ENCODE measurements at places on chromosomes 4 and X. TPM values are rescaled to one million over a fixed set of nuclear protein-coding genes. Genes with fewer than 3 reads are reported as not detected.
A peak's percentile ranks its signal among the peaks of the same experiment; 100 is the strongest.

DNA sequence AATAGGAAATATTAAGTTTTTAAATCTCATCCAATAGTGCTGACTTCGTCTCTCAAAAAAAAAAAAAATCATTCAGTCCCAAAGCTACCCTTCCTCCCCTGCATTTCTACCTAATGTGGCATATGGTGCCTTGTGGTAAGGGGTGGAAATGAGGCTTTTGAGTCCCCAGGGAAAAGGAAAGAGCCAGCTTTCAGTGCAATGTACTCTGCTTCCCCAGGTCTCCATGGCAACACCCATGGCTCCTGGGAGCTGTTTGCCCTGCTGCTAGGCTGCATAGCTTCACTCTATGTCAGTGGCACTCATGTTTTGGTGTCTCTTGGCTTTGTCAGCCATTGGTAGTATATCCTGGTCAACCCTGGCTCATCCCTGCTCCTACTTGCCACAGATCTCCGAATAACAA, 175.9 kb downstream of the SLC39A8 start:
- H3K4me1 ChIP-seq = no peaks in the 10 kb centered on the region
- H3K27ac ChIP-seq = no peak overlapping the region

Gene MAOA
- total RNA-seq = 13.6 TPM

- H3K36me3 ChIP-seq = no peaks in the 10 kb centered on the region
- no peaks in the 10 kb centered on the region for H3K4me1 ChIP-seq
- no peak overlapping the region for H3K27ac ChIP-seq
- H3K27me3 ChIP-seq = no peaks in the 10 kb centered on the region
Measured at GRCh38 chrX:51395810-51396728, 63.4 kb downstream of the NUDT10 start.

- no peak overlapping the region for H3K4me3 ChIP-seq
- H3K27me3 ChIP-seq = no peaks in the 10 kb centered on the region
- no peaks in the 10 kb centered on the region for H3K36me3 ChIP-seq
- no peak for DNase-seq
- no peaks in the 10 kb centered on the region for H3K4me1 ChIP-seq
Measured at GRCh38 chr4:40782876-40783275, 33.1 kb downstream of the NSUN7 start.

- H3K4me3 ChIP-seq = no peak overlapping the region
- H3K27me3 ChIP-seq = no peaks in the 10 kb centered on the region
- H3K36me3 ChIP-seq = no peaks in the 10 kb centered on the region
- H3K27ac ChIP-seq = no peak overlapping the region
- no peak for DNase-seq
Measured at GRCh38 chr4:40305328-40306170, 29.6 kb upstream of the CHRNA9 start.

DNA sequence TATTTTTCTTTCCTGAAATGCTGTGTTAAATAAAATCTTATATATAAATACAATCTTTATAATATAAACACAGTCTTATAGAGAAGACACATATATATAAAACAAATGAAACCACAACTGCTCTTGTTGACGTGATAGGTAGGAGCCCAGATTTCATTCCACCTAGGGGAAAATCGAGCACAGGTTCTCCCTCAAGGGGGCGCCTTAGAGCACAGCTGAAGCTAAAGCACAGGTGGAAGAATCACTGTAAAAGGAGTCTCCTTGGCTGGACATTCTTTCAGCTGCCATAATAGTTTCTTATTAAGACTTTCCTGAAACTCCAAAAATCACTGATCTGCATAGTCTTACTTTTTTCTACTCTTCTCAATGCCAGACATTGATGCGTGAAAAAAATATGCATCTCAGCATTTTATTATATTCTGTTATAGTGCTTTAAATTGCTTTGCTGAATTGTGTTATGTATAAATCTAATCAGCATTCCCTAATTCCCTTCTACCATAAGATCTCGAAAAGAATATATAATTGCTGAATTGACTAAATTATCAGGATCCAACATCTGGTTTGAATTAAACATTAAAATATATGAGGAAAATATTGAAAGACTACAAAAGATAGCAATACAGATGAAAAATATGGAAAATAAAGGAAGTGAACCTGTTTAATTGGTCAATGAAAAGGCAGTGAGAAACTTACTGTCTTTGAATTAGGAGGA, 25.5 kb upstream of the RXFP1 start:
- no peak overlapping the region for H3K27ac ChIP-seq
- peak; percentile 21 for DNase-seq
- H3K4me3 ChIP-seq = no peak overlapping the region
- H3K27me3 ChIP-seq = no peaks in the 10 kb centered on the region
- H3K4me1 ChIP-seq = no peaks in the 10 kb centered on the region
- H3K36me3 ChIP-seq = no peaks in the 10 kb centered on the region

DNA sequence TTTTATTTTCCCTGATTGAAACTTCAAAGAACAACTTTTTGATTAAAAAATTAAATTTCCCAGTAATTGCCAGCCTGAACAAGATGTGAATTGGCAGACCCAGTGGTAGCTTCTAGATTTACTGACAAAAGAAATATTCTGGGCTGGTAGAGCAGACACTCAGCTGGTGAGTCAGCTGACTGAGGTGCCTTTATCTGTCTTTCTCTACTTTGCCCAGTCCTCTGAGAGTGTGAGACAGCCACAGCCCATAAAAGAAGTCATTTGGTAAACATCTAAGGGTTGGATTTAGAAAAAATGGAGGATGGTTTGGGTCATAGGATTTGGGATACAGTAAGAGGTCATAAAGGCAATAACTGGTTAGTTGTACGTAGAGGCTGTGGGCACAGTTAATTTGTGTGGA, 54.5 kb downstream of the CCSER1 start:
- no peak overlapping the region for H3K27ac ChIP-seq
- no peak overlapping the region for H3K4me3 ChIP-seq
- no peaks in the 10 kb centered on the region for H3K36me3 ChIP-seq

Gene DACH2
- not detected for total RNA-seq

Gene PFKFB1
- total RNA-seq = 0.81 TPM

GRCh38 chr4:180060159-180060889, 2182.9 kb upstream of the TENM3 start:
- H3K4me3 ChIP-seq = no peak overlapping the region
- H3K27ac ChIP-seq = no peak overlapping the region
- H3K4me1 ChIP-seq = no peaks in the 10 kb centered on the region
- no peaks in the 10 kb centered on the region for H3K27me3 ChIP-seq
- H3K36me3 ChIP-seq = no peaks in the 10 kb centered on the region

GRCh38 chr4:98656443-98656842, 2.0 kb downstream of the TSPAN5 start:
- DNase-seq = no peak
- peak overlapping the region; percentile 89 for H3K4me3 ChIP-seq
- no peaks in the 10 kb centered on the region for H3K36me3 ChIP-seq
- peak overlapping the region; percentile 66 for H3K27ac ChIP-seq
- no peaks in the 10 kb centered on the region for H3K27me3 ChIP-seq

Gene GPR173
- total RNA-seq = 3.4 TPM

DNA sequence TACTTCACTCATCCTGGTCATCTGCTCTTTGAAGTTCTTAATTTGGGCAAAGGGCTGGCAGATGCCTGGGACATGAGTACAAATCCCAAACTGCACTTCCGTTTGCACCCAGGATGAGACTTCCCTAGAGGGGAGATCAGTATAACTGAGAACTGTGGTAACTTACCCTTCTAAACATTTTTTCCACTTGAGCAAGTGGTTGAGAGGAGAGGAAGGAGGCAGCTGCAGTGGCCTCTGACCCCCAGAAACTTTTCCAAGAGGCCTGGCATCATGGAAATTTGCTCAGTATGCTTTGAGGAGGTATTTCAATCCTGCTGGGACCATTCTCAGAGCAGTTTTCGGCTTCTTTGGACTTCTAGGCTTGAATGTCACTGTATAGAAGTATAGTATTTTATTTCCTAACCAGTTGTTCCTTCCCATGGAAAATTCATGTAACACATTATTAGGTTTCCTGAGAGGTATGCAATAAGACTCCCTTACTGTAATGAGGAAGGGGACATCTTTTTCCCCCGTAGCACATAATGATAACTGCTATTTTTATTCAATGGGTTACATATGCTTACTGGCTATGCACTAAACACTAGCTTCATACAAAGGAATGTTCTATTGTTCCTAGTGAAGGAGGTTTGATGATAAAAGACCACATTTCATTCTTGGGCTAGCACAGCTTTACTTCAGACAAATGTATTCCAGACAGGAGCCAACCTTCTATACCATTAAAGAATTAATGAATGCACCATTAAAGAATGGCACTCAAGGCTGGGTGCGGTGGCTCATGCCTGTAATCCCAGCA, 129.3 kb downstream of the SHROOM3 start:
- H3K4me1 ChIP-seq = peaks cover 18% of the 10 kb centered on the region
- H3K36me3 ChIP-seq = no peaks in the 10 kb centered on the region
- no peak for DNase-seq
- no peak overlapping the region for H3K27ac ChIP-seq
- H3K4me3 ChIP-seq = no peak overlapping the region

GRCh38 chr4:42391981-42392380, 5.3 kb upstream of the SHISA3 start:
- no peak for DNase-seq
- no peak overlapping the region for H3K4me3 ChIP-seq
- H3K4me1 ChIP-seq = no peaks in the 10 kb centered on the region
- no peaks in the 10 kb centered on the region for H3K36me3 ChIP-seq

Gene SMIM10L2A
- 1.5 TPM for total RNA-seq

GRCh38 chr4:78528327-78528726, 23.2 kb upstream of the ANXA3 start:
- no peak for DNase-seq
- H3K27ac ChIP-seq = no peak overlapping the region
- H3K4me3 ChIP-seq = no peak overlapping the region
- H3K36me3 ChIP-seq = no peaks in the 10 kb centered on the region
- no peaks in the 10 kb centered on the region for H3K27me3 ChIP-seq

Gene TCP11X2
- total RNA-seq = not detected

Gene TMEM47
- 0.10 TPM for total RNA-seq

DNA sequence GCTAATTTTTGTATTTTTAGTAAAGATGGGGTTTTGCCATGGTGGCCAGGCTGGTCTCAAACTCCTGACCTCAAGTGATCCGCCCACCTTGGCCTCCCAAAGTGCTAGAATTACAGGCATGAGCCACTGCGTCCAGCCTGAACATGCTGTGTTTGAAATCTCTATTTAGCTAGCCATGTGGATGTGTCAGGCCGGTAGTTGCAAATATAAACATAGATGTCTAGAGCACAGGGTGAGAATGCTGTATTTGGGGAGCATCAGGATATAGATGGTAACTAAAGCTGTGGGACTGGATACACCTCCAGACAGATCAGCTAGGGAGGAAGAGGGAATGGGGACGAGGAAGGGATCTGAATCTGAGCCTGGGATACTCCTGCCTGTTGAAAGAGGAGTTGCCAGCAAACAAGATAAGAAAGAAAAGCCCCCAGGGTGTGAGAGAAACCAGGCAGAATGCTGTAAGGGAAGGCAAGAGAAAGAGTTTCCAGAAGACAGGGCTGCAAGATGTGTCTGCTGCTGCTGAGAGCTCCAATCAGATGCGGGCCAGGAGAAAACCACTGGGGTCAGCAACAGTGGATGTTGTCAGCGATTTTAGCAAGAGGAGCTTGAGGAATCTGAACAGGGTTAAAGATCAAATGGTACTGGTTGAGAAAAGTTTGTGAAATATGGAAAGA, 177.4 kb downstream of the PALLD start:
- H3K4me3 ChIP-seq = no peak overlapping the region
- H3K36me3 ChIP-seq = no peaks in the 10 kb centered on the region
- no peak for DNase-seq
- H3K27ac ChIP-seq = 0 out of 2 replicates have a peak overlapping the region, but pooled peaks have one; percentile 2
- no peaks in the 10 kb centered on the region for H3K27me3 ChIP-seq

GRCh38 chrX:40931921-40932320, 153.3 kb upstream of the USP9X start:
- H3K27me3 ChIP-seq = no peaks in the 10 kb centered on the region
- no peak overlapping the region for H3K4me3 ChIP-seq
- no peaks in the 10 kb centered on the region for H3K4me1 ChIP-seq
- H3K36me3 ChIP-seq = no peaks in the 10 kb centered on the region
- no peak for DNase-seq
- H3K27ac ChIP-seq = no peak overlapping the region

GRCh38 chr4:7662507-7662846, 227.7 kb upstream of the PSAPL1 start:
- no peak overlapping the region for H3K4me3 ChIP-seq
- H3K27ac ChIP-seq = no peak overlapping the region
- no peaks in the 10 kb centered on the region for H3K4me1 ChIP-seq
- H3K36me3 ChIP-seq = no peaks in the 10 kb centered on the region
- DNase-seq = no peak

- DNase-seq = no peak
- no peak overlapping the region for H3K4me3 ChIP-seq
- H3K27me3 ChIP-seq = no peaks in the 10 kb centered on the region
Measured at GRCh38 chrX:37712458-37712857, 26.9 kb downstream of the XK start.

Gene HDX
- not detected for total RNA-seq

Gene ARHGAP6
- total RNA-seq = 0.10 TPM

- H3K27me3 ChIP-seq = no peaks in the 10 kb centered on the region
- H3K4me3 ChIP-seq = no peak overlapping the region
- no peaks in the 10 kb centered on the region for H3K36me3 ChIP-seq
- no peak for DNase-seq
Measured at GRCh38 chr4:184397516-184398163, 76.7 kb downstream of the IRF2 start.

DNA sequence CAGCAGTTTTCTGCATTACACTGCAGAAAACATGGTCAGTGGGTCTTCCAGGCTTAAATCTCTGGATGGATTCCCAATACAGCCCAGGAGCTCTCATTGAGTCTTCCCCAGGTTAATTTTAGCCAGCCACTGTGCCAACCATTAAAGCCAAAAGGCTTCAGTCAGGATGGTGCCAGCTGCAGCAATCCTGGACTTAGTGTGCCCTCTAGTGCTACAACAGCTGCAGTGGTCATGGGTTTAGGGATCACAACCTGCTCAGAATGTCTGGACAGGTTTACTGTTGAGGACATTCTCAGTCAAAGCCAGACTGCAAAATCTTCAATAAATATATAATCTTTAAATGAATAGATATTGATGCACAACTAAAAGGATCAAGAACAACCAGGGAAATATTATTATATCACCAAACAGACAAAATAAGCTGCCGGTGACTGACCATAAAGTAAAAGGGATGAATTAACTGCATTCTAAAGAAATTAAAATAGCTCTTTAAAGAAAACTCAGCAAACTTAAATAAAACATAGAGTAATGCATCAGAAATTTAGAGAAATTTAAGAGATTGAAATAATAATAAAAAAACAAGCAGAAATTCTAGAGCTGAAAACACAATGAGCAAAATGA, 639.9 kb downstream of the SPOCK3 start:
- no peaks in the 10 kb centered on the region for H3K36me3 ChIP-seq
- DNase-seq = peak; percentile 50
- no peaks in the 10 kb centered on the region for H3K4me1 ChIP-seq

- H3K4me1 ChIP-seq = no peaks in the 10 kb centered on the region
- H3K27me3 ChIP-seq = no peaks in the 10 kb centered on the region
- DNase-seq = no peak
- no peak overlapping the region for H3K27ac ChIP-seq
- no peaks in the 10 kb centered on the region for H3K36me3 ChIP-seq
Measured at GRCh38 chr4:123166023-123166422, 230.6 kb upstream of the SPRY1 start.

Gene GLOD5
- total RNA-seq = not detected

DNA sequence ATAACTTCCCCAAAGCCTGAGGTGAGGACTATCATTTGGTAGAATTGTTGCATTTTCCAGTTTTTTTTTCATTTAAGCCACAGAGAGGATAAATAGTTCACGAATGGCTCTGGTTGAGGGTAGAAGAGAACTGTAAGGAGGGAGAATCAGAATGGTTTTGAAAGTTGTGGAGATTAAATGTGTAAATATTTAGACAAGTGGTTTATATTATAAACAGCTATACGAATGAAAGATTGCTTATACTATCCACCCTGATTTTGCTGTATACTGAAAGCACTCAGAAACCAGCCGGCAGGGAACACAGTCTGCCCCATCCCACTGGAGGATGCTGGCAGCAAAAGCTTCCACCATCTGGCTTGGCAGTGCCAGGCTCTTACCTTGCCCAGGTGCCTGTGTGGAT, 341.1 kb downstream of the RAPGEF2 start:
- H3K27ac ChIP-seq = no peak overlapping the region
- H3K4me3 ChIP-seq = no peak overlapping the region
- H3K36me3 ChIP-seq = no peaks in the 10 kb centered on the region
